ENCODE measurements at places on chromosomes 5 and 9.

DNA sequence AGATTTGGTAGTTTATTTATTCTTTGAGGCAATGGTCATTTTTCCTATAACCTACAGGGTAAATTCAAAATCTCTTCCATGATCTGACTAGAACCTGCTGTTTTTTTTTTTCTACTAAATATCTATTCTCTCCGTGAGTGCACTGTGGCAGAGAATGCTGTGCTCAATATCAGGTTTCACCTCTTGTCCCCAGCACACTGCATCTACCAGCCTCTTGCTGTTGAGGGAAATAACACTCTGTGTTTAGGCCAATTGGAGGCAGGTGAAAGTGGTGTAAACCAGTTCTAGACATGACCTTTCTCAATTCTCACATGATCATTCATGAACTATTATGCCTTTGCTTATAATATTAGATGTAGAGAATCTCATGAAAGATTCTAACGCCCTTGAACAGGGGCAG lies 2365.9 kb downstream of the MAT2B start:
- DNase-seq, result no peak

DNA sequence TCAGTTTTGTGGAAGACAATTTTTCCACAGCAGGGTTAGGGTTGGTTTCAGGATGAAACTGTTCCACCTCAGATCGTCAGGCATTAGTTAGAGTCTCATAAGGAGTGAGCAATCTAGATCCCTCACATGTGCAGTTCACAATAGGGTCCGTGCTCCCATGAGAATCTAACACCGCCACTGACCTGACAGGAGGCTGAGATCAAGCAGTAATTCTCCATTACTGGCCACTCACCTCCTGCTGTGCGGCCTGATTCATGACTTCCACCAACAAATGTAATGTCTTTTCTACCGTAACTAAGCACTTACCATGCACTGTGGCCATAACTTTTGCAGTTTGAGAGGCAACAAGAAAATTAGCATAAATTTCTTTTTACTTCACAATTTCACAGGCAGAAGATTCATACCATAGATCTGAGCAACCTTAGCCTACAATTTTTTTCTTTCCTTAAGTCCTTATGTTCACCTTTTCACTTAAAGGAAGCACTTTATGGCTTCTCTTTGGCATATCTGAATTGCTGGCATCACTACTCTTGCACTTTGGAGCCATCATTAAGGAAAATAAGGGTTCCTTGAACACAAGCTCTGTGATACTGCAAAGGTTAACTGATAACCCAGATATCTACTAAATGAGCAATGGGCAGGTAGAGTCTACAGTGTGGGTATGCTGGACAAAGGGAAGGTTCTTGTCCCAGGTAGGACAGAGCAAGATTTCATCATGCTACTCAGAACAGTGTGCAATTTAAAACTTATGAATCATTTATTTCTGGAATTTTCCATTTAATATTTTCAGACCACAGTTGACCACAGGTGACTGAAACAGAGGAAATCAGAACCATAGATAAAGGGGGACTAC lies 83.0 kb upstream of the IFNK start:
- no peak for DNase-seq

DNA sequence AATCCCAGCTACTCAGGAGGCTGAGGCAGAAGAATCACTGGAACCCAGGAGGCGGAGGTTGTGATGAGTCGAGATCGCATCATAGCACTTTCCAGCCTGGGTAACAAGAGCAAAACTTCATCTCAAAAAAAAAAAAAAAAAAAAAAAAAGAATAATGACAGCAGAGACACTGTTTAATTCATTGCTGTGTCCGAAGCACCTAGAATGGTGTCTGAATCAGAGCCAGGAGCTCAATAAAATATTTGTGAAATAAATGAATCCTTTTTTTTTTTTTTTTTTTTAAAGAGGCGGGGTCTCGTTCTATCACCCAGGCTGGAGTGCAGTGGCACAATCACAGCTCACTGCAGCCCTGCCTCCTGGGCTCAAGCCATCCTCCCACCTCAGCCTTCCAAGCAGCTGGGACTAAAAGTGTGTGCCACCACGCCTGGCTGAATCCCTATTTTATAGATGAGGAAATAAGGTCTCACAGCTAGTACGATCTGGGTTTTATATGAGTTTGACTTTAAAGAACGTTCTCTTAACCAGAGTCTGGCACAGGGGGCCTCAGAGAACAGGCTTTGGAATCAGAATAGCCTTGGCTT lies 47.8 kb downstream of the THOC3 start:
- peak; percentile 47 for DNase-seq

GRCh38 chr9:5633243-5633642 lies 4.3 kb downstream of the RIC1 start:
- DNase-seq, result no peak

- DNase-seq, result no peak
Measured at GRCh38 chr9:113267911-113268566, 7.3 kb downstream of the CDC26 start.

GRCh38 chr9:130871395-130872062 lies 25.1 kb downstream of the QRFP start:
- no peak for DNase-seq

DNA sequence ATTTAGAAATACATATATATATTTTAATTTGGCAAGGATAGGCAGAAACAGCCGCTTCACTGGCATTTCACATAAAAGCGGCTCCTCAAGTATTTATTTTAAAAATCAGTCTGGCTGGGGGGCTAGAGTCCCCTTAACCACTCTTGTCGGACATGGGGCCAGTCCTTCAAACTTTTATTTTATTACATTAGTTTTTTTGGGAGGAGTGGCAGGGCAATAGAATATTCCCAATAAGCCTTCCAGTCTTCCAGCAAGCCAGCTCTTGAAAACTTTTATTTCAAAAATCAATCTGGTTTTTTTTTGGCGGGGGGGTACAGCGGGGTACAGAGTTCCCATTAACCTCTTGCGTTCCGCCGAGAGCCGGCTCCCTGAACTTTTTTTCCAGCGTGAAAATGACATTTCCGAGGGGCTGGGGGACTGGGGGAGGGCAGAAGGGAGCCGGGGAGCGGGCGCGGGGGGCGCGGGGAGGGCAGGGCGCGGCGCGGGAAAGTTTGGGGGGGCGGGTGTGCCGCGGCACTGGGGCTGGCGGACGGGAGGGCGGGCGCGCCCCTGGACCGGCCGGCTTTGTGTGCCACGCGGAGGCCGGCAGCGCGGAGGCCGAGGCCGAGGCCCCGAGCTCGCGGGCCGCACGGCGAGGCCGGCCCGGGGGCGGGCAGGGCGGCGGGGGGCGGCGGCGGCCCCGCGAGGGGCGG lies 504 bp upstream of the ZNF618 start:
- DNase-seq, result no peak
